ENCODE measurements at places on chromosomes 4 and X. TPM values are rescaled to one million over a fixed set of nuclear protein-coding genes. Genes with fewer than 3 reads are reported as not detected.

GRCh38 chrX:133813971-133814370, 171.4 kb downstream of the GPC3 start:
- no peak for DNase-seq

The CRMP1 gene
- total RNA-seq: not detected

DNA sequence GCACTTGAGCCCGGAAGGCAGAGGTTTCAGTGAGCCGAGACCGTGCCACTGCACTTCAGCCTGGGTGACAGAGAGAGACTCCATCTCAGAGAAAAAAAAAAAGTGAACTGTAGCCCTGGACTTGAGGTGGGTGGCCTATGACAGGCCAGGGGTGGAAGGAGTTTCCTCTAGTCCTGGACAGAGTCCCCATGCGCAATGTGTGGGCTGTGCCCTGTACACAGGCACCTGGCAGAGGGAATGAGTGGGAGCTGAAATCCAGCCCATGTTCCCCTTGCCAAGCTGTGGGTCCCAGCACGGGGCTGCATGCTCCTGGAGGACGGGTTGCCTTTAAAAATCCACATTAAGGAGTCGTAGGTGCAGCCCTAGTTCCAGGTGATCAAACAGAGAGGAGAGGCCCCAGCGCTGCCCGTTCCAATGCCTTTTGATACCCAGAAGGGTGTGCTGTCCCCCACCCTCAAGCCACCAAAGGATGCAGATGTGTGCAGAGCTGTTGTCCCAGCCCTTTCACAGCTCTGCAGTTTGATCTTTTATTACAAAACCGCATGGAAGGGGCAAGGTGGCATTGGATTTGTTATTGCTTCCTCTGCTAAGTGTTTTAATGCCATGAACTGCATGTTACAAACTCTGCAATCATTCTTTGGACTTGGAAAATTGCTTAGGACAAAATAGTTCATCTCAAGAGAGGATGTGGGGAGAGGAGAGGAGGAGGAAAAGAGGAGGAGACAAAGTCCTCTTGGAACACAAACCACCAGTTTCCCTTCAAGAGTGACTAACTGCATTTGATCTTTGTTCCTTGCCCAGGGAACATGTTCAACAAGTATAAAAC, 38.0 kb upstream of the PDK3 start:
- no peak for DNase-seq

The LRRC66 gene
- 0.41 TPM for total RNA-seq

DNA sequence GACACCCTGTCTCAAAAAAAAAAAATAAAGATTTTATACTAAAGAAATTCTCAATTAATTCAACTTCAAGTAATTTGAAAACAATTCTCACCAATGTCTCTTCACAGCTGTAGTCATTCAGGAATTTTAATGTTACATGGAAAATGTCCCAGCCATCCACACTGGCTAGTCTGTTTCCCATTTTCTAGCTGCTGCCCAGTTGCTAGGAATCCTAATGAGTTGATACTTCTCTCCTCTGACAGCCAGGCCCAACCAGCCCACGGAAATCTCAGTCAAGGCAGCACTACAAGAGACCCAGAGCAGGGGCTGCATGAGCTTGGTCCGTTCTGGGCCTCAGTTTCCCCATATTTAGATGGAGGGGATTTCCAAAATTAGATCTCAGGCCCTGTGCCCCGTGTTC, 59.1 kb downstream of the CASP3 start:
- no peak for DNase-seq

- DNase-seq: no peak
Measured at GRCh38 chr4:5050520-5051277, 581 bp upstream of the STK32B start.

- DNase-seq: no peak
Measured at GRCh38 chr4:11566444-11567022, 137.8 kb upstream of the HS3ST1 start.

GRCh38 chr4:131426023-131426758, 1722.9 kb upstream of the PCDH10 start:
- DNase-seq: no peak

GRCh38 chrX:15849555-15849954, 5.1 kb downstream of the AP1S2 start:
- DNase-seq: no peak

GRCh38 chr4:122151982-122152710, at the start of gene BLTP1:
Gene BLTP1, plus strand, starts transcription at chr4:122152331. Its CDS starts 18,317 bp downstream, at chr4:122170648.
- DNase-seq: peak; percentile 88

The DGKQ gene
- total RNA-seq: 29.6 TPM

The CXCR3 gene
- 32.5 TPM for total RNA-seq

The ATP5ME gene
- 152 TPM for total RNA-seq

The DKK2 gene
- not detected for total RNA-seq

GRCh38 chr4:166312166-166312565, 439.1 kb downstream of the TLL1 start:
- no peak for DNase-seq

The APELA gene
- not detected for total RNA-seq

The RTL3 gene
- not detected for total RNA-seq

The CCKAR gene
- total RNA-seq: not detected

DNA sequence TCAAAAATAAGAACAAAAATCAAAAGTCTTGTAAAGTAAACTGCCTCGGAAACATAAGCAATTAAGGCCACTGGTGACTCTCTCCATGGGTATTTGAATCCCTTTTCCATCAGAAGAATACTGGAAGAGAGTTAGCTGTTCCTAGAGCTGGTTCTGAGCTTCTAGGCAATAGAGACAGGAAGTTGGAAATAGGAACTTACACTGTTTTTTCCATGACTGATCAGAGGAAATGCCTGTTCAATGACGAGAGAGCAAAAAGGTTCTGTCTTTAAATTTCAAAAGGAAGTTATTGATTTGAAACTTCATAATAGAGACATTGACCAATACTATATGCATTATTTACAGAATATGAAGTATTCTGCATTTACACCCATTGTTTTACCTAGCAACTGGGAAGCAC, 503.5 kb upstream of the ARX start:
- no peak for DNase-seq

GRCh38 chrX:81390237-81390636, 188.3 kb downstream of the SH3BGRL start:
- no peak for DNase-seq

DNA sequence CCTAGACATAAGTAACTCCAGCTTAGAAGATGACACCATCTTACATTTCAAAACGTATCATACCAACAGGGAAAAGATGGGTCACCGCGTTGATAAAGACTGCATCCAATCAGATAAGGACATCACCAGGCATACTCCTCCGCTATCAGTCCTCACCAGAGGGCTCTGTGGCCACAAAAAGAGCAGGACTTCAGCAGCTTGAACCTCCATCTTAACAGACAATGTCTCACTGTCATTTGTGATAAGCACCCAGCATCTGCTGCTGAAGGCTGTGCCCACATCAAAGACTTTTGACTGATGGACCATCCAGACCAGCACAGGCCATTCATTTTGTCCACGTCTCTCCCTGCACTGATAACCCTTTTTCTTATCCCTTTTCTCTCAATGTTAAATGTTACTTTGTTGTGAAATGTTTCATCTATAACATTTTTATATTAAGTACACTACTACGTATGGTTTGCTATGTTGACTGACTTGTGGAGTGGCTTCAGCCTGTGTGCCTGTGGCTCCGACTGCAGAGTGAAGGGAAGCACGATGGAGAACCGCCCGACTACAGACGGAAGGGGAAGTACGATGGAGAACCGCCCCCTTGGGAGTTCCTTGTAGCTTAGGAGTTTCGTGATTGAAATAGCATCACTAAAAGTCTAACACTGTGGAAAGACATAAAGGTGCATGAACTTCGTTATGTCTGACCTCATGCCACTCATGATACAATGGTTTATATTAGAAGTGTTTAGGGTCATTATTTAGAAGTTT, 595.4 kb upstream of the AGA start:
- no peak for DNase-seq

DNA sequence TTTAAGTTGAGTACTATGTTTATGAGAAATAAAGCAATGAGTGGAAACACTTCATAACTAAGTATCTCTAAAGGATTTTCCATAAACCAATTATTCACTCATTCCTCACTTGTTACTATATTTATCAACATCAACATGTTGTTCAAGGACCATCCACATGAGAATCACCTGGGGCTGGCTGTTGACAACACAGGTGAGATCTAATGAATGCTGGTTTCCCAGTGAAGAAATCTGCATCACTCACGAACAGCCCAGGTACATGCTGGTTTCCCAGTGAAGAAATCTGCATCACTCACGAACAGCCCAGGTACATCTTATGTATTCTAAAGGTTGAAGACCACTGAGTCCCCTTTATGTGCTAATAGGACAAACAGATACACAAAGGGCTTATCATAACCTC, 32.5 kb downstream of the TSPAN5 start:
- DNase-seq: no peak

GRCh38 chrX:34915463-34916225, 27.0 kb upstream of the FAM47B start:
- DNase-seq: no peak

DNA sequence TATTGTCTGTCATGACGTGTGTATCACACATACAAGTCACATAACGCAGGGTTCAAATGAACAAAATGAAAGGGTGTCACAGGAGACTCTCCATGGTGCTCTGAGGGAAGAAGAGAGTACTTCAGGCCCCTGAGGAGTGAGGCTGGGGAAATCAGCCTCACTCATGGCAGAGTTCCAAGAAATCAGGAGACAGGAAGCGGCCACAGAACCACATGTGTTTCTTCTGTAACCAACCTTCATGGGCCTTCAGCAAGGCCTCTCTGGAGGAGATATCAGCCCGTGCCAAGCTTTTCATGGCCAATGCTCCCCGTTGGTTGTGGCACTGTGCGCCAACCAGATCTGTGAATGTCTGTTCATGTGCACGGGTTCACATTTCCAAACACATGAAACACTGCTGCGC, 76.0 kb downstream of the NAT8L start:
- DNase-seq: peak; percentile 33

DNA sequence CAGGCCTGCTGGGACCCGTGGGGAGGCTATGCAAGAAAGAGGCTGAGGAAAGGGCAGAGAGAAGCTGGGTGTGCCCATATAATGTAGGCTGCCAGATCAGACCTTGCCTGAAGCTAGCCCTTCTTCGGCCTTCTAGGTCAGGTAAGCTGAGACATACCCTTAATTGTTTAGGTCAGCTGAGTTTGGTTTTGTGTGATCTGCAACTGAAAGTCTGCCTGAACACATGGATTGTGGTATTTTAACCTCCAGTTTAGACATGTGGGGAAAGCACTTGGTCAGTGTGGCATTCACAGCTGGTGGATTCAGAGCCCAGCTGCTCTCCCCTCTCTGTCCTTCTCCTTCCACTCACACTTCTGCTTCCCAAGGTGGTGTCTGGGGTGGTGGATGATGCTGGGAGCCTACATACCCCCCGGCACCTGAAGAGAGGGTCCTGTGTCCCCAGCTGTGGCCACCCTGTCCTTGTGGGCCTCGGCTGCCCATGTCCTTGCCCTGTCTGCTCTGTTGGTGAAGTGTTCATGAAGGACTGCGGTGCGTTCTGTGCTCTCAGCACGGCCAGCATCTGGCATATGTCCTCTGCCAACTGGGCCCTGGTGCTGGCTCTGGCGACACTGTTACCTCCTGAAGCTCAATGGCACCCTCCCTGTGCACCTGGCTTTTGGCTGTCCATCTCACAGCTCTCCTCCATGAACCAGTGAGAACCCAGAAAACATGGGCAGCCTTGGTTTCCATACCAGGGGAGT, 82.1 kb downstream of the NAT8L start:
- no peak for DNase-seq

DNA sequence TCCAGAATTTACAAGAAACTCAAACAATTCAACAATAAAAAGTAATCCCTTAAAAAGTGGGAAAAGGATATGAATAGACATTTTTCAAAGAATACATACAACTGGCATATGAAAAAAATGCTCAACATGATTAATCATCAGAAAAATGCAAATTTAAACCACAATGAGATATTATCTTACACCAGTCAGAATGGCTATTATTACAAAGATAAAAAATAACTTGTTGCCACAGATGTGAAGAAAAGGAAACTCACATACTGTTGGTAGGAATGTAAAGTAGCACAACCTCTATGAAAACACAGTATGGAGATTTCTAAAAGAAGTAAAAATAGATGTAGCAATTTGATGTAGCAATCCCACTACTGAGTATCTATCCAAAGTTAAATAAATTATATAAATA, 65.1 kb upstream of the DIAPH2 start:
- DNase-seq: no peak

The WFS1 gene
- 5.4 TPM for total RNA-seq

All from CD4-positive, alpha-beta memory T cell (primary cell).